Kidney (tissue), 22 donors: ENCODE measurements at places on chromosomes 2 and 18. TPM values are rescaled to one million over a fixed set of nuclear protein-coding genes. Genes with fewer than 3 reads are reported as not detected.

GRCh38 chr18:7174344-7175095, 56.4 kb upstream of the LRRC30 start:
- no peak for DNase-seq

DNA sequence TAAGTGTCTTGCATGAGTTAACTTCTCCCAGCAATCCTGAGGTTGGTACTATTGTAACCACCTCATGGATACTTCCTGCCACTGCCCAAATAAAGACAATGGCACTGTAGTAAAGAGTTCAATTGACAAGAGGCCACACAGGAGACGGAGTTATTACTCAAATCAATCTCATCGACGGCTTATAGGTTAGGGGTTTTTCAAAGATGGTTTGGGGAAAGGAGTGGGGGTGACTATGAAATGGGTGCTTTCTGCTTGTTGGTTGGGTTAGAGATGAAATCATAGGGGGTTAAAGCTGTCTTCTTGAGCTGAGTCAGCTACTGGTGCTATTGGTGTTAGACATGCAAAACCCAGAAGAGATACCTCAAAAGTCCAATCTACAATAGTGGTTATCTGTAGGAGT, 1258.0 kb upstream of the ZEB2 start:
- DNase-seq = no peak

The ATP6V1C2 gene
- 38.0 TPM for polyA plus RNA-seq

DNA sequence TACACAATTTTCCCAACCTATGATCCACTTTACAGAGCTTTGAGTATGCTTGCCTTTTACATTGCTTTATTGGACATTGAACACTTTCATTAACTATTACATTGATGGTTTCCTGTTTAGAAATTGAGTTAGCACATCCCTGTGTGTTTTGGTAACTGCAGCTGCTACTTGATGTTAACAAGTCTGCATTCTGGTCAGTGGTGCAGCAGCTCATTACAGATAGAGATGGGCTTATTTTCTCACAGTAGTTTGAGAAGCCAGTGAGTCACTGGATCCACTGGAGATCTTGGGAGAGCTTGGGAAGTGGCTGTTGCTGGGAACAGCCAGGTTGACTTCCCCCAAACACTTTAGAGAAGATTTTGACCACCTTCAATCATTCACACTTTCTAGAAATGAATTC, 150.5 kb downstream of the ARHGAP15 start:
- DNase-seq = no peak

GRCh38 chr2:207064128-207064690, 101.5 kb downstream of the KLF7 start:
- no peak for DNase-seq

DNA sequence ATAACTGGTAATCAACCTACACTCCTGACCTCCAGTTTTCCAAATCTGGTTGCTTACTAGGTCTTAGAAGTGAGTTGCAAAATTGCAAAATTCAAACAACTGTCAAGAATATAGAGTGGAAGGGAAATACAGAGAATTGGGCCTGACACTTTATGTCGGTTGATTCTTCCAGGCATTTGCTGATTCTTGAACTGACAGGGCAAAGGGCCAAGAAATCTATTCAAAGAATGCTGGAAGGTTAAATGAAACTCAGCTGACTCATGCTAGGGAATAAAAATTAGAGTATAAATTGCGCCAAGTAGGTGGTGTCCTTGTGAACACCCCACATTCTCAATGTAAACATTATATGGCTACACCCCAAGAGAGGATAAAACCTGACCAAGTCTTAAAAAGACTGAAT, 21.5 kb upstream of the ZSCAN30 start:
- no peak for DNase-seq
